SIG-M5 (cell line): ENCODE measurements at places on chromosomes 7 and 10.

- DNase-seq = no peak
Observed at GRCh38 chr10:77522268-77522809, 115.3 kb downstream of the KCNMA1 start.

- no peak for DNase-seq
Observed at GRCh38 chr10:78137147-78137546, 103.5 kb downstream of the RPS24 start.

DNA sequence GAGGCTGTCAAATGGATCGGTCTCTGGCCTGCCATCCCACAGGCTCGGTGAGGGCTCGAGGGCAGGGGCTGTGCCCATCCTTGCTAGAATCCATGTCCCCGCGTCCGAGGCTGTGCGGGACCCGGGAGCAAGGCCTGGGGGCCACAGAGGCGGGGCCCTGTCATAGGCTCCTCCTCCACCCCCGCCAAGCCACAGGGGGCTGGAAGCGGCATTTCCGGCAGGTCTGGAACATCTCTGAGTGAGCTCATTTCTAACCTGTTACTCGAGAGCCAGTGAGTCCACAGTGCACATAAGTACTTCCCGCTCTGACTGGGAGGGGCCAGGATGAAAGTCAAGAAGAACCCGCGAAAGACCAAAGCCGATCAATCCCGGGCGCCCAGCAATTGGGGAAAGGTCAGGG is 57.6 kb downstream of the NKX6-2 start:
- DNase-seq = no peak

DNA sequence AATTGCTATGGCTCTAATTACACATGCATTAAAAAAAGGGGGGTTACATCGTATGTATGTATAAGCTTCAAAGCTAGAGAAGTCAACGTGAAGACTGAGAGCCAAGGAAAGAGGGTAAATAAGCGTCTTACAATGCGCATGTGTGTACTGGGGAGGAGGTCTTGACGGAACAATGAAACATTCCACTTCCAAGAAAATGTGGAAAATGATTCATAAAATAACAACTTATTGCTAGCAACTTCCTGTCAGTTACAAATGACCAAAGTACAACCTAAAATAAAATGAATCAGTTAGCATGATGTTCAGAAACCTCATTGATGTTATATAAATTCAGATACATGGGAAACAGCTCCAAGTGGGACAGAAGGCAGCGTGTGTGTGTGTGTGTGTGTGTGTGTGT is 104.1 kb upstream of the RHEB start:
- DNase-seq = no peak

DNA sequence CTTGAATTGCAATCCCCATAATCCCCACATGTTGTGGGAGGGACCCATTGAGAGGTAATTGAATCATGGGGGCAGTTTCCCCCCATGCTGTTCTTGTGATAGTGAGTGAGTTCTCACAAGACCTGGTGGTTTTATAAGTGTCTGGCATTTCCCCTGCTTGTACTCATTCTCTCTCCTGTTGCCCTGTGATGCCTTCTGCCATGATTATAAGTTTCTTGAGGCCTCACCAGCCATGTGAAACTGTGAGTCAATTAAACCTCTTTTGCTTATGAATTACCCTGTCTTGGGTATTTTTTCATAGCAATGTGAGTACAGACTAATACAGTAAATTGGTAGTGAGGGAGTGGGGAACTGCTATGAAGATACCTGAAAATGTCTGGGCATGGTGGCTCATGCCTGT is 65.0 kb downstream of the ANKRD7 start:
- DNase-seq = no peak

DNA sequence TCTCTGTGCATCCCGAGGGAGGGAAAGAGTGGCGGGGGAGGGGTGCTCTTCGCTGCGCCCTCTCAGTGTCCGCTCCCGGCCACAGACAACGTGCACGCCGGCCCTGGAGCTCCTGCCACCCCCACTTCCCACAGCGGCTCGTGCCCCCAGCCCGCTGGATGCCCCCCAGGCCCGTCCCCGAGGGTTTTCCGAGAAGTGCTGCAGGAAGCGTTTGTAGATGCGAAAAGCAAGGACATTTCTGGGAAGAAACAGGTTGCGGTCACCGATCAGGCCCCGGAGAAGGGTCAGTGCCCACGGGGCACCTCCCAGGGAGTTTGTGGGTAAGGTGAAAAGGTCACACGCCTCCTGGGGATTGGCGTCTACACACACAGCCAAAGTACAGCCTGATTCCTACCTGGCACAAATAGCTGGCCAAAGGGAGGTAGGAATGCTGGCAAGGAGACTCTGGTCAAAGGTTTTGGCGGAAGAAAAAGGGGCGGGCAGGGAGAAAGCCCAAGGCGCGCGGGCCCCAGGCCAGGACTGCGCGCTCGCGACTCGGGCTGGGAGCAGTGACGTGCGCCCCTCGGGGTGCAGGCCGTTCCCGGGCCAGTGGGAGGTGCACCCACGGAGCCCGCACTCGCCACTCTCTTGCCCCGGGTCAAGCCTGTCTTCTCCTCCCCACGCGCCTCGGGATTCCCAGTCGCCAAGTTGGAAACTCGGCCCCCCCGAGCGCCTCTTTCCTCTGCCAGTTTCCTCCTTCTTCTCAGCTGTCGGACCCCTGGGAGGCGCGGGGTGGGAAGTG is 1.5 kb upstream of the NRP1 start:
- DNase-seq = no peak

GRCh38 chr10:122295451-122295809 is 24.3 kb downstream of the BTBD16 start:
- no peak for DNase-seq

- no peak for DNase-seq
Observed at GRCh38 chr10:84074521-84074920, 64.8 kb upstream of the GHITM start.

- DNase-seq = no peak
Observed at GRCh38 chr10:118732245-118733165, 22.3 kb downstream of the CACUL1 start.

DNA sequence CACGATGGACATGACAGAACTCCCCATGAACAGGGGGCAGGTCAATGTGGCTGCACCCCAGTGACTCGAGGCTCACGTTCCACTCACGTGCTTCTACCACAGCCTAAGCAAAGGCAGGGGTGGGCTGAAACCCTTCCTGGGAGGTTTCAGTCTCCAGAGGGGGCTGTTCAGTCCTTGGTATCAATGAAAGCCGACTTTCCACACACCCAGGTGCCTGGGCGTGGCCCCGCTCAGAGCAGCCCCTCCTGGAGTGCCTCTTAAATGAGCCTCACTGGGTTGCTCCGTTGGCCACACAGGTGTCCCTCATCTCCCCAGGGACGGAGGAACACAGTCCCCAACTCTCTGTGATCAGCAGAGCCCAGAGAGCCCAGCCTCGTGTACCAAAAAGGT is 90.5 kb upstream of the PDGFA start:
- DNase-seq = no peak

GRCh38 chr10:92846854-92847201 is 1.5 kb upstream of the EXOC6 start:
- DNase-seq = no peak

- no peak for DNase-seq
Observed at GRCh38 chr10:102652170-102652916, 8.1 kb downstream of the TRIM8 start.

- DNase-seq = no peak
Observed at GRCh38 chr10:92042541-92042940, 119.0 kb downstream of the BTAF1 start.

GRCh38 chr10:557792-558328 is 131.6 kb downstream of the DIP2C start:
- DNase-seq = no peak

DNA sequence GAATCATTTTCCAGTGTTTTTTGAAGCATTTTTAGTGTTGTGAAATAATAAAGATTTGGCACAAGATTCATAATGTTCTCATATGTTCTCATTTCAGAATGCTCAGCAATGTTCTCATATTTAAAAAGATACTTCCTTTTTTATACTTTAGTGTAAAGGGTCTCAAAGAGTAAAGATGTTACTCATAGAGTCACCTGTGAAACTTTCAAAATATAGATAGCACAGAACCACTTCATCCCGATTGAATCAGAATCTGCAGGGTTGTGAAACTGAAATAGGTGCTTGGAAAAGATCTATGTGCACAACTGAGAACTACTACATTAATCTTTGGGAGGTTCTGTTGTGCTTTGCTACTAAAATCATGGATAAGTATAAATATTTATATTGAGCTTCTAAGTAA is 144.7 kb downstream of the MDFIC start:
- DNase-seq = no peak

- DNase-seq = no peak
Observed at GRCh38 chr7:2120251-2120660, 112.5 kb downstream of the MAD1L1 start.

- DNase-seq = no peak
Observed at GRCh38 chr10:114370199-114370598, 34.1 kb downstream of the AFAP1L2 start.

GRCh38 chr10:64306729-64307327 is 785.6 kb downstream of the REEP3 start:
- no peak for DNase-seq

GRCh38 chr7:25835197-25835596 is 316.8 kb upstream of the NFE2L3 start:
- no peak for DNase-seq

- DNase-seq = no peak
Observed at GRCh38 chr7:135168001-135168400, 2.5 kb downstream of the CYREN start.

DNA sequence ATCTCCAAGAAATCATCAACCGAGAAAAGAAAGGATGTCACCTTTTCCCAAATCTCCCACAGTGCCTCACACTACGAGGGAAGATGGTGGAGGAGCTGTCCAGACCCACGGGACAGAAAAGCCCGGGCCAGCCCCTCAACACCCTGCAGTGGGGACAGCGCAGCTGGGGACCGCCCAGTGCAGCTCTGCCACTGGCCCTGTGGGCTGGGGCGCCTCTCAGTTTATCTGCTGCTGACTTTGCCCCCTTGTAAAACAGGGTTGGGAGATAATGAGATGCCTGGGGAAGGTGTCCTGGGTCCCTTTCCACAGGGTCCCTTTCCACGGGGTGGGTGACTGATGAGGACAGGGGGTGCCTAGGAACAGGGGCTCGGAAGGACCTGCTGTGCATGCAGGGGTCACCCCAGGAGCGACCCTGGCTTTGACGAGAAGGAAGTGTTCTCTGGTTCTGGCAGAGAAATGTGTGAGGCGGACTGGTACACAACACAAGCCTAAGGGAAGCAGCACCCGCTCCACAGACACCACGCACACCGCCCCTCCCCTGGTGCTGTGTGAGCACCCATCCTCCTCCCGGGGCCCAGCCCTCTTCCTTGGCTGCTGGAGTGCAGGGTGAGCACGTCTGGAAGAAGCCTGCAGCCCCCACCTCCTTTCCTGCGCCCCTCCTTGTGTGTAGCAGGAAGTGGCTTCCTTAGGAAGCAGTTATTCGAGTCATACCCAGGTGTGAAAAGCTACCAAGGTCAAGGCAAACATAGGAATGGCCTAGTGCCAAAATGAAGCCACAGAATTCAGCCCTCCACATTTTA is 339.9 kb downstream of the DNAJB6 start:
- no peak for DNase-seq

GRCh38 chr10:130282492-130283218 is 146.5 kb downstream of the GLRX3 start:
- DNase-seq = no peak

- DNase-seq = no peak
Observed at GRCh38 chr7:100573691-100574361, at the start of gene SAP25. Gene SAP25, minus strand, starts transcription at chr7:100573900. Its CDS starts 158 bp downstream, at chr7:100573742.

- no peak for DNase-seq
Observed at GRCh38 chr10:69815104-69815503, 13.4 kb downstream of the COL13A1 start.

GRCh38 chr10:124200011-124200410 is 106.6 kb upstream of the CHST15 start:
- no peak for DNase-seq

DNA sequence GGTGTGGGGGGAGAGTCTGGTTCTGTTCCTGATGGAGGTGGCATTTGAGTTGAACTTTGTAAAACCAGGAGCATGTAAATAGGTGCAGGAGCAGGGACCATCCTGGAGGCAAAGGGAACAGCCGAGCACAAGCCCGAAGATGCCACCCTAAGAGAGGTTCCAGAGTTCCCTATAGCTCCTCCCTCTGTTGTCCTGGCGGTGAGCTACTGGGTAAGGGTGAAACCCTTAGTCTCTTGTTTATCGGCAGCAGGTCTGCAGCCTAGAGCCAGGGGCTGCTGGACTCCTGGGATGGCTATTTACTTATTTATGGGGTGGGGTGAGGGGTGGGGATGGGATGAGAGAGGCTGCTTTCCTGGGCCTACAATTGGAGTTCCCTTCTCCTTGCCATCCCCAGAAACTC is 6.5 kb upstream of the LBX1 start:
- no peak for DNase-seq

DNA sequence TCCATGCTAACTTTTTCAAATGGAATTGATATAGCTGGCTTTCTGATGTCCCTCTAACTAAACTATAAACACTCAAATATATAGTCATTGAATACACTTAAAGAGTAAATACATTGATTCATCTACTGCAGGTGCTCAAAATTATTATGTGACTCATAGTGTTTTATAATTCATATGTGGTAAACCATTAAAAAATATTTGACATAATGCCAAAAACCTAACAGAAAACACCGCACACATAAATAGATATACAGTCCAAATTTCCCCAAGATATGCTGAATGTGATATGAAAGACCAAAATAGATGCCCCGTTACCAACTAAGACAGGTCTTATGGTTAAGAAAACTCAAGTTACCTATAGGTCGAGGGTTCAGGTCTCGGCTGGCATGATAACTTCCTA is 171.7 kb upstream of the SEMA3E start:
- no peak for DNase-seq

GRCh38 chr10:49408519-49409306 is 12.8 kb upstream of the DRGX start:
- DNase-seq = no peak

- DNase-seq = no peak
Observed at GRCh38 chr7:107977048-107977447, 25.9 kb downstream of the LAMB1 start.

GRCh38 chr10:132926777-132927650 is 15.4 kb downstream of the CFAP46 start:
- no peak for DNase-seq

DNA sequence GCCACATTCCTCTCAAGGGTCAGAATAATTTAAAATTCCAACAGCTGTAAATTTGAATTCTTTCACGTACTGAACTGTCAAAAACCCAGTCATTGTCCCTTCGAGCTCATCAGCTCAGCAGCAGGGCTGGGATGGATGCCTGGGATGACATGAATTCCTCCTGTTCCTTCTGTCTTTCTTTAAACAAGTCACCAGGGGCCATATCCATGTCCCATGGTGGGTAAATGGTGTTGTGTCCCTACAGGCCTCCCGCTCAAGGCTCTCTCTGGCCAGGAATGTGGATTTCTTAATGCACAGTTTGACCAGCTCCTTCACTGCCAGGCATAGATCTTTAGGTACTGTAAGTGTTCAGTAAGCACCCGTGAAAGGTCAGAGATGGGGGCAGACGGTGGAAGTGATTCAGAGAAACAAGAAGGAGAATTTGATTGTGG is 13.8 kb upstream of the TECPR1 start:
- DNase-seq = no peak

- no peak for DNase-seq
Observed at GRCh38 chr7:144835155-144835611, 670 bp downstream of the TPK1 start.

- no peak for DNase-seq
Observed at GRCh38 chr10:71270301-71271220, 48.5 kb upstream of the SLC29A3 start.
